ENCODE measurements at places on chromosomes 11 and 22. TPM values are rescaled to one million over a fixed set of nuclear protein-coding genes. Genes with fewer than 3 reads are reported as not detected.

SCGB1C1 gene
- not detected for total RNA-seq

CADM1 gene
- 2.1 TPM for total RNA-seq

C11orf21 gene
- total RNA-seq, result not detected

GAL gene
- not detected for total RNA-seq

FGF19 gene
- not detected for total RNA-seq

SCARF2 gene
- 18.8 TPM for total RNA-seq

IFTAP gene
- total RNA-seq, result 30.3 TPM

Measured in smooth muscle cell of bladder (primary cell).